Left hindlimb (tissue), 1 donor: ENCODE measurements at places on chromosomes 3 and 15.

- no peak for DNase-seq
Measured at GRCh38 chr15:69064649-69065048, 50.2 kb downstream of the NOX5 start.

DNA sequence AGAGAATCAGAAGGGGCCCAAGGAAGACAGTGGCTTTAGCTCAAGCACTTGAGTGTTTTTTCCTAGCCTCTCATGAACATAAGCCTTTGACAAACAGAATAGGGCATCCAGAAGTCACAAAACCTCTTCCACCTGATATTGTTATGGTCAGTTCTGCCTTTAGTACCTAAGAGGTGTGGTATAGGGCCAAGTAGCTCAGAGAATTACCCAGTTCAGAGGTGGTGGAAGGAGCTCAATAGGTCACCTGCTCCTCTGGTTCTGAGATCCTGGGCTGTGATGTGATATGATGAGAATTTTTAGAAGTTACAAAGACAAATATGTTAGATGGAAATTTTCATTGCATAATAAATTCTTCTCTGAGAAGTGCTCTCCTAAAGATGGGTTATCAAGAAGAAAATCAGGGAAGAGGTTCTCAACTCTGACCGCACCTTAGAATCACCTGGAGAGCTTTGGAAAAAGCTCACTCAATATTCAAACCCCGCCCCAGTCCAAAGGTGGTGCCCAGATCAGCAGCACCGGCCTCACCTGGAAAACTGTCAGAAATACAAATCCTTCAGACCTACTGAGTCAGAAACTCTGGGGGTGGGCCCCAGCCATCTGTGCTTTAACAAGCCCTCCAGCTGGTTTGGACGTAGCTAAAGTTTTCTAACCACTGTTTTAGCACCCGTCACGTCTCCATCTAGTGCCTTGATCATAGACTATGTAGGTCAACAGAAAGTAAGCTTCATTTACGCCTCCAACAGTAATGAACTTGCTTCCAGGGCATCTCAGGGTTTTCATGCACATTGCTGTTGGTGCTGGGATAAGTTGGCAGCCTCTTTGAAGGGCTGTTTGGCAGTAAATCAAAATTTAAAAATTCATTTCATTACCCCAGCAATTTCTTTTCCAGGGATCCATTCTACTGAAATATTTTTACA, 101.3 kb downstream of the MYH15 start:
- no peak for DNase-seq

- peak; percentile 62 for DNase-seq
Measured at GRCh38 chr15:48896869-48897814, 19.2 kb downstream of the EID1 start.

GRCh38 chr3:153553605-153553945, 391.5 kb downstream of the RAP2B start:
- no peak for DNase-seq

- DNase-seq: no peak
Measured at GRCh38 chr3:119628816-119629445, 31.2 kb downstream of the PLA1A start.

- no peak for DNase-seq
Measured at GRCh38 chr3:41102053-41102556, 97.2 kb upstream of the CTNNB1 start.

DNA sequence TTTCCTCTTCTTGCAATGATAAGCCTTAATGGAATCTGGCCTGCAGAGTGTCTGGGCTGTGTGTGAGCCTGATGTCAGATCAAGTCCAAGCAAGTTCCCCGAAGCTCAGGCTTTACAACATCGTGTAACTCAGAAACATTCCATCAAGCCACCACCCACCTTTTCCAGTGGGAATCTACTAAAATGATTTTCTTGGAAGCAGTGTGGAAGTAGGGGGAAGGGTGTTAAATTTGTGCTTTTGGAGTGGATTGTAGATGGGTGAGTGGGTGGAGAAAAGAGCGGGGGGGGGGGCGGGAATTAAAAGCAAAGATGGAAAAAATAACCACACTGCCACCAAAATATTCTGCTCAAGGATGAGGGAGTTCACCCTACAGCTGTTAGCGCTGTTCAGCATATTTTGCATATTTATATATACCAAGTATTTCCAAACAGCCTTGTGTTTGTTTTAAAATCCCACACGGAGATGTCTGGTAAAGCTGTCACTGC, 53.6 kb downstream of the VGLL3 start:
- peak; percentile 71 for DNase-seq

DNA sequence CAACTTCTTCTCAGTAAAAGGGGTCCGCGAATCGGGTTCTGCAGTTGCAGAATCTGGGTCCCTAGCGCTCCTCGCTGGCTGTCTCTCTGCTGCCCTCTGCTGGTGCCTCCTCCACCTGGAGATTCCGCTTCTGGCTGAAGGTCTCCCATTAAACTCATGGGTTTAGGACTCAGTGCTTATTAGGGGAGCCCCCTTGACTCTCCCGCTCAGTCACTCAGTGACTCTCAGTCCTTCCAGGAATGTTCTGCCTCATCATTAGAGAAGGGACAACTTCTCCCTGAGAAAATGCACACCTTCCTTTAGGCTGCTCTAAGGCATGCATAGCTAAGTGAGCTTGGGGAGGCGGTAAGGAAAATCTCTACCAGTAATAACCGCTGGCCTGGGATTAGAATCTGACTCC, 7.1 kb downstream of the CPN2 start:
- peak; percentile 78 for DNase-seq
